ENCODE measurements at places on chromosomes 13 and 19. TPM values are rescaled to one million over a fixed set of nuclear protein-coding genes. Genes with fewer than 3 reads are reported as not detected.

Gene MAP2K7
- total RNA-seq: 31.6 TPM

Gene BCAM
- total RNA-seq: 29.0 TPM

Gene PRR22
- total RNA-seq: 3.6 TPM

Gene SYCN
- not detected for total RNA-seq

Gene DACH1
- total RNA-seq: 24.0 TPM

Gene MPND
- 21.1 TPM for total RNA-seq

Gene ARRDC5
- total RNA-seq: not detected

Gene MAST3
- 2.7 TPM for total RNA-seq

Gene KCNN4
- total RNA-seq: 0.35 TPM

Gene EHD2
- 220 TPM for total RNA-seq

Gene ARHGAP35
- total RNA-seq: 47.3 TPM

Gene ELF1
- 62.5 TPM for total RNA-seq

Gene TSPAN16
- total RNA-seq: not detected

Gene SMIM44
- not detected for total RNA-seq

Gene PPP1R37
- 28.5 TPM for total RNA-seq

Gene C19orf38
- not detected for total RNA-seq

Gene RFPL4AL1
- total RNA-seq: not detected

Data from endothelial cell of umbilical vein (primary cell).